ENCODE measurements at places on chromosomes 12 and 14.

DNA sequence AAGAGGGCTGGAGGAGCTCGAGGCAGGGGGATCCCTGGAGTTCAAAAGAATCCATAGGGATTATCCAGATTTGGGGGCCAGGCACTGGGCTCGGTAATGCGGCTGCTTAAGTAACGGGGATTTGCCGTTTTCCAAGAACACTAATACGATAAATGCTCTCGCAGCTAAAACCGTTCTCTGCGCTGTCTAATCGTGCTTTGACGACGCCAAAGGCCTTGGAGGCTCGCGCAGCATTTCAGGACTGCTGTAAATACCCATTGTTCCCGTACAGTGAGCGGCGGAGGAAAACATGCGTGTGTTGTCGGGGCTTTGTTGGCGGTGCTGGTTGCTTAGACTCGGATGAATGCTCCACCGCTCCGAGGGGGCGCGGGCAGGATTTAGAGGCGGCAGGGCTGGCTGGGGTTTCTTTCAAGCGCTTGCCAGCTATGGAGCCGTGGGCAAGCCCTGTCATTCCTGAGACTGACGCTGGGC, 26.2 kb downstream of the DIO3 start:
- DNase-seq, result no peak

DNA sequence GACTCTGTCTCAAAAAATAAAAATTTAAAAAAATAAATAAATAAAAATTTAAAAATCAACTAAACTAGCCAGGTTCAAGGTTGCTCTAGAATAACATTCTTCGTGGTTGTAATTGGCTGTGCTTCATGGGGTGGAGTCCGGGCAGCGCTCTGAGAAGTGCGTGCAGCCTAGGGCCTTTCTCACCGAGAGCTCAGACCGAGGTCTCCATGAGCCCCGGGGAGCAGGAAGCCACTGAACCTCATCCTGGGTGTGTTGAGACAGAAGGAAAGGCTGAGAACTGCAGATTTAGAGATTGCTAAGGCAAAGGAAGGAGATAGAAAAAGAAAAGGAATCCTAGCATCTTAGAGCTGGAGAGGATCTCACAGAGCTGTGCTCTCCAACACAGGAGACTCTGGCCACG, 14.7 kb downstream of the P2RX4 start:
- DNase-seq, result no peak

- DNase-seq, result no peak
Observed at GRCh38 chr14:100467939-100468338, 119.3 kb downstream of the BEGAIN start.

DNA sequence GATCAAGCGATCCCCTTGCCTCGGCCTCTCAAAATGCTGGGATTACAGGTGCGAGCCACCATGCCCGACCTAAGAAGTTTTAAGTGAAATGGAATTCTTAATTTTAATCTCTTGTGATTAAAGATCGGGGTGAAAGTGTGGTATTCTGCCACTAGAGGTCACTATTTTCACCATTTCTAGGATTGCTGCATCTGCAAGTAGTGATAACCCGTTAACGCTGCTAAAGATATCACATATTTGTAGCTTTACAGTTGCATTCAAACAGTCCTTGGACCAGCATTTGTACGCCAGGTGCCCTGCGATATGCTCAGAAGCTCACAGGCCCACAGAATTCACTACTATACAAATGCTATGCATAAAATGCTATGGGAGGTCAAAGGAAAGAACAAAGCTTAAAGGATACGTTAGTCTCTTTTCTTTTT, 19.3 kb downstream of the CCDC62 start:
- peak; percentile 18 for DNase-seq

DNA sequence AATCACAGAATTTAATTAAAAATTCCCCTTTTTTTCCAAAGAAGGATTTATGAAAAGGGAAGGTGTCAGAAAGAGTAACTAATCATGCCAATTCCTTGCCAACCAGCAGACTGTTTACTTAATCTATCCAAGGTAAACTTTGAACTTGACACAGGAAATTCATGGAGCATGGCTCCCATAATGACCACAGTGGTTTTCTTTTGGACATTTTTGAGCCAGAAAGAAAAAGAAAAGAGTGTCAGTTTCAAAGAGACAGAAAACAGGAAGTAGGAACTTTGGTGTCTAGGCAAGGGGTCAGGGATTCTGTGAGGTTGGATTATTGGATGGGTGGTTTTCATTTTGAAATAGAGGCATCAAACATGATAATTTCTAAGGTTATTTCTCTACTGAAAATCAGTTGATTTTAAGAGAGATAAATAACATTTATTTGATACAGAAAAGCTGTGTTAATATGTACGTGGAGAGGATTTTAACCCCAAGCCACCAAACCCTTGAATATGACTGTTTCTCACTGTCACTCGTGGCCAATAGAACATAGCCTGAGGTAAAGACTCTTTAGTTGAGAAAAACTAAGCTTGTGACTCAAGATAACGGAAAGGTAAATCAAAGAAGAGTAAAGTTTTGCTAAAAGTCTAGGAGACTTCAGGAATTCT, 196.1 kb downstream of the TTC6 start:
- DNase-seq, result no peak

DNA sequence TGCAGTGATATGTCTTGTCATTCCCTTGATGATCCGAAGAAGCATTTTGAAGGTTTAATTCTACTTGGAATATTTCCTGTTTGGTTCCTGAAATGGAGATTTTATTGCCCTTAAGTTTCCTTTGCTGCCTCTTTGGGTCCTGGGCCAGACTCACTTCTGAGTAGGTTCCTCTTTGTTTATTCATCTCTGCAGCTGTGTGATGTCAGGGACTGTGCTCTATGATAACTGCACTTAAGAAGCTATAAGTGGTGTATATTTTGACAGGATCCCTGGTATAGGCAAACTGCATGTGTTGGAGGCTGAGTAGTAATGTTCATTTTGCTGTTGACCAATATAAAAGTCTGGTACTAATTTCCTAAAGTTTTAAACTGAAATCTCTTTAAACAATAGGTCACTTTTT, at the start of gene KLRC4:
Gene KLRC4 (minus strand): TSS at position 366 of the 400 bp plus-strand sequence. CDS start 182 bp downstream, at position 184.
- DNase-seq, result no peak

DNA sequence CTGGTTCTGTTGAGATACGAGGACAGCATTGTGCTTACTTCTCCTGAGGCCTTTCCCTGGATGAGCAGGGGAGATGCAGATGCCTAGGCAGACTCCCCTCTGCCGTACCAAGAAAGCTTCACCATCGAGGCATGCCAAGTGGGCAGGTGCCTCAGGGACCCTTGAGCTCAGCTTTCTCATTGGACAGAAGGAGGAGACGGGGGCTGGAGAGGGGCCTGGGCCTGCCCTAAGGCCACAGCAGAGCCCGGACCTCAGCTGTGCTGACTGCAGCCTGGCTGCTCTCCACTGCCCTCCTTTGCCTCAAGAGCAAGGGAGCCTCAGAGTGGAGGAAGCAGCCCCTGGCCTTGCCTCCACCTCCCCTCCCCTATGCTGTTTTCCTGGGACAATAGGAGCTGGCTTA, 23.4 kb downstream of the SERPINA1 start:
- no peak for DNase-seq

DNA sequence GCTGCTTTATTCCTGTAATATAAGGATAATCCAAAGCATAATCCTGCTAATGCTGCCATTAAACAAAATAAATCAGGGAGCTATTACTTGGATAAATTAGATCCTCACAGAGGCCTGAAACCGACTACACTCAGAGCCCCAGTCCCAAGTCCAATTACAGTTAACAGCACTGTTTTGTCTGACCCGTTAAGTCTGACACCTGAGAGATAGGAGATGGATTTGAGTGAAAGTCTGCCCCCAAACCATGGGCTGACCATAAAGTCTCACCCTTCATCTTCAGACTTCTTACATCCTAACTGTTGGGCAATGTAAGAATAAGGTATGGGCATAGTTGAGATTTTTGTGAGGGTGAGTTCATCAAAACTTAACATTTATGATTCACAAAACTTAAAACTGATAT, 181.7 kb downstream of the PLCZ1 start:
- DNase-seq, result no peak

GRCh38 chr12:102023343-102023930, 38.4 kb downstream of the WASHC3 start:
- DNase-seq, result no peak

- no peak for DNase-seq
Observed at GRCh38 chr12:46160981-46161690, 107.7 kb downstream of the SLC38A1 start.

DNA sequence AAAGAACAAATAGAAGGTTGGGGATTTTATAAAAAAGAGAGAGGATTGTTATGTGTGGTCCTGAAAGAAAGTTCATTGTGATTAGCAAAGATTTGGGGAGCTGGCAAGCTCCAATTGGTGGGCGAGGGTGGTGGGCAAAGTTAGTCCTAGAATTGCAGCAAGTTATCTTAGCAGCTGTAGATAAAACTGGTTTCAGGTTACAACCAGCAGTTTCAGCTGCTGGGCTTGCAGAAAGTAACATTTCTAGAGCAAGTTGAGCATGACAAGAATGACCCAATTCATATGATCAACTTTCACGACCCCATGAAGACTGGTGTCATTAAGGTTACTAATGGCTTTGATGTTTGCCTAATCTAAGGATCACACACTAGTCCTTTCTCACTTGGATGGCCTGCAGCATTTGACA, 177.9 kb upstream of the NUDT4 start:
- DNase-seq, result no peak

GRCh38 chr12:25824734-25825133, 133.7 kb upstream of the RASSF8 start:
- DNase-seq, result no peak

DNA sequence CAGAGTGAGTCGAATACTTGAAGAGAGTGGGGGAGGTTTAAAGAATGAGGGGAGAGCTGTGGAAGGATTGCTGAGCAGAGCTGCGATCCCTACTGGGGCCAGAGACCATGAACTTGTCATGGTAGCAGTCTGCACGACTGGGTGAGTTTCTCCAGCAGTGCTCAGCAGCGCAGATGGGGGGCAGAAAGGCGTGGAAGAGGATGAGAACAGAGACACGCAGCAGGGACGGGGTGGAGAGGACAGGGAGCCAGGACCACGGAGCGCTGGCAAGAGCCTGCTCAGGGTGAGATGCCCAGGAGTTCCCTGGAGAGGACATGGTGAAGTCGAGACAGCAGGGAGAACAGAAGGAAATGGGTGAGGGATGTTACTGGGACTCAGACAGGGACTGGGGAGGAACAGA, 2.1 kb upstream of the AQP6 start:
- DNase-seq, result no peak

GRCh38 chr12:93616584-93617101, 44.2 kb downstream of the SOCS2 start:
- DNase-seq, result no peak

GRCh38 chr14:68911594-68912227, 67.4 kb downstream of the ACTN1 start:
- DNase-seq, result no peak

- no peak for DNase-seq
Observed at GRCh38 chr14:103581954-103582703, 19.4 kb downstream of the COA8 start.

DNA sequence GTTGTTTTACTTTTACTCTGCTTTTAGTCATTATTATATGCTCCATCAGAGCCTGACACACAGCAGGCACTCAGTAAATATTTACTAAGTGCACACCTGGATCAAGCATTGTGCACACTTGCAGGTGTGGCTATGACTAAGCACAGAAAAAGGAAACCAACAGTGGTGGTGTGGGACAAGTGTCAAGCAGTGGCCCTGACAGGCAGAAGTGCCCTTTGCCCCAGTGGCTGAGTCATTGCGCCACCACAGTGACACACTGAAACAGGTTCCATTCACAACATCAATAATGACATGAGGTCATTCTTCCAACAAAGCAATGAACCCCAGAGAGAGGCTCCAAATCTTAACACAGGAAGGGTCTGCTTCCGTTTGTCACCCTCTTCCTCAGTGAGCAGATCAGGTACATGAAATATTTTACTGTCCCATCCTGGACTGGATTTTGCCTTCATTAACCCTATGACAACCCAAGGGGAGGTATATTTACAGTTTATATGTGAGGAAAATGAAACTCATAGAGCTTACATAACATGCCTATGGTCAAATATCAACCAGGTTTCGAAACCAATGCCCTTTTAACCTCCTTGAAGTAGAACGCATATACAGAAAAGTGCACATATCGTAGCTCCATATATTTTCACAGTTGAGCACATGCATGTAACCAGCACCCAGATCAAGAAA, 82.6 kb upstream of the GTF2A1 start:
- peak; percentile 46 for DNase-seq

GRCh38 chr14:77475432-77476115, 17.7 kb downstream of the AHSA1 start:
- DNase-seq, result no peak

DNA sequence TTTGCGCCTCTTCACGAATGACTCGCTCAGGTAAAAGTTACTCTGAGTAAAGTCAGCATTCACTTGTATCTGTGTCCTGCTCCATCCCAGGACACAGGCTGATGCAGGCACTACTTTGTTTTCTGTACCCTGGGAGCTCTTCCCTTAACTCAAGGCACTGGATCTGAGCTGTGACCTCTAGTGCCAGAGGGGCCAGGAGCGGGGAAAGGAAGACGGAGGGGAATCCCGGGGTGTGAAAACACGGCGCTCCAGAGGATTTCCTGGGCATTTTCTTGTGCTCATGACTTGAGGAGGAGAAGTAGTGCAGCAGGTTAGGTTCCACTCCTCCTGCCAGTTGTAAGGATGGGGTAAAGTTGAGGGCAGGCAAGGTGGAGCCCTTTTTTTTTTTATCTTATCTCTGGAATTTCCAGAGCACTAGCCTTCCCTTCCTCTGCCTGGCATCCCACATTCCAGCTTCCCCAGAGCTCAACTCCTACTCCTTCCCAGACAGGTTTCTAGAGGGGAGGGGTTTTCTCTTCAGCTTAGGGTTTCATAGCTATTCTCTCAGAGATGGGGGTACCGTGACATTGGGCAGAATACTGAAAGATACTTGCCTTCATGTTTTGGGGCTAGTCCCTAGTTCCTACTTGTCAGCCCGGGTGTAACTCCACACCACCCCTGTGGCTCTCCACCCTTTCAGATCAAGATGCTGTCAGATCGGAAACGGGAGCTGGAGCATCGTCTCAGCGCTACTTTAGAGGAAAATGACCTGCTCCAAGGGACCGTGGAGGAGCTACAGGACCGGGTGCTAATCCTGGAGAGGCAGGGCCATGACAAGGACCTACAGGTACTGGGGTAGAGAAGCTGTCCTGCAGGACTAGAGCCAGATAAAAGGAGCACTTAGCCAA, 52.3 kb downstream of the RAB35 start:
- no peak for DNase-seq

GRCh38 chr12:119263466-119263865, 71.1 kb upstream of the CCDC60 start:
- no peak for DNase-seq

DNA sequence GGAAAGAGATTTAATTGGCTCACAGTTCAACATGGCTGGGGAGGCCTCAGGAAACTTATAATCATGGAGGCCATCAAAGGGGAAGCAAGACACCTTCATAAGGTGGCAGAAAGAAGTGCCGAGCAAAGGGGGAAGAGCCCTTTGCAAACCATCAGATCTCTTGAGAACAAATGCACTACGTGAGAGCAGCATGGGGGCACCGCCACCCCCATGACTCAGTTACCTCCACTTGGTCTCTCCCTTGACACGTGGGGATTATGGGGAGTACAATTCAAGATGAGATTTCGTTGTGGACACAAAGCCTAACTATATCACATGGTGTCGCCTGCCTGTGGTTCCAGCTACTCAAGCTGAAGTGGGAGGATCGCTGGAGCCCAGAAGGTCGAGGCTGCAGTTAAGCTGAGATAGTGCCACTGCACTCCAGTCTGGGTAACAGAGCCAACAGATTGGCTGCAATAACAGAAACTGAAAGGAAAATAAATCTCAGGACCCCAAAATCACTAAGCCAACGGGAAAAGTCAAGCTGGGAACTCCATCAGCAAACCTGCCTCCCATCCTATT, 10.0 kb upstream of the CDCA4 start:
- no peak for DNase-seq

GRCh38 chr12:10167599-10167998, 4.3 kb downstream of the OLR1 start:
- no peak for DNase-seq

- DNase-seq, result no peak
Observed at GRCh38 chr14:90894241-90894640, 78.0 kb upstream of the TTC7B start.

Data from GM06990 (cell line).